ENCODE measurements at places on chromosomes 5 and 9.

DNA sequence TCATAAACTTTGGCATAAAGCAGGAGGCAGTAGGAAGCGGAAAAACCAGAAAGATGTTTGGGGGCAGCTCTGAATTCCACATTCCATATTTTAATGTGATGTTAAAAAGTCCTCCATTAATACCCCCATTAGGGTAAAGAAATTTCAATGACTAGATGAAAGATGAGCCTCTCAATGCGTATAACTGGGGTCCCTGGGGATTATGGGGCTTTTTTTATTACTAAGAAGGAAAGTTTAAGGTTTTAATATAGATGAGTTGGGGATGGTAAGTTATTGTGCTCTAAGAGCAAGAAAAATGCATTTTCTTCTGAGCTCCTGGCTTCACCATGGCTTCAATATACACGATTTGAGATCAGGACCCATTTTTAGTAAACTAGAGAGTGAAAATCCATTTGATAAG lies 321.9 kb downstream of the CDK5RAP2 start:
- no peak for DNase-seq

DNA sequence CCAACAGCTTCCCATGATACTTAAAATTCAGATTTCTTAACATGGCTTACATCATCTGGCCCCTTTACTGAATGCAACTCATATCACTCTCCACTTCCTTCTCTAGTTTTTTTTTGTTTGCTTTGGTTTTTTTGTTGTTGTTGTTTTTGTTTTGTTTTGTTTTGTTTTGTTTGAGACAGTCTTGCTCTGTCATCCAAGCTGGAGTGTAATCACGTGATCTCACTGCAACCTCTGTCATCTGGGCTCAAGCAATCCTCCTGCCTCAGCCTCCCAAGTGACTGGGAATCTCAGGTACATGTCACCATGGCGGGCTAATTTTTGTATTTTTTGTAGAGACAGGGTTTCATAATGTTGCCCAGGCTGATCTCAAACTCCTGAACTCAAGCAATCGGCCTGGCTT lies 41.4 kb downstream of the CPLANE1 start:
- no peak for DNase-seq

GRCh38 chr9:71808068-71808467 lies 39.8 kb upstream of the CEMIP2 start:
- DNase-seq: no peak

GRCh38 chr9:84404095-84404686 lies 63.6 kb upstream of the SLC28A3 start:
- peak; percentile 22 for DNase-seq

GRCh38 chr5:142421621-142422397 lies 97.0 kb upstream of the SPRY4 start:
- no peak for DNase-seq

GRCh38 chr9:108953983-108954574 lies 19.9 kb downstream of the ABITRAM start:
- no peak for DNase-seq

GRCh38 chr5:32357658-32358057 lies 44.9 kb upstream of the MTMR12 start:
- no peak for DNase-seq

- no peak for DNase-seq
Measured at GRCh38 chr9:72951520-72952380, 1.1 kb downstream of the ALDH1A1 start.

DNA sequence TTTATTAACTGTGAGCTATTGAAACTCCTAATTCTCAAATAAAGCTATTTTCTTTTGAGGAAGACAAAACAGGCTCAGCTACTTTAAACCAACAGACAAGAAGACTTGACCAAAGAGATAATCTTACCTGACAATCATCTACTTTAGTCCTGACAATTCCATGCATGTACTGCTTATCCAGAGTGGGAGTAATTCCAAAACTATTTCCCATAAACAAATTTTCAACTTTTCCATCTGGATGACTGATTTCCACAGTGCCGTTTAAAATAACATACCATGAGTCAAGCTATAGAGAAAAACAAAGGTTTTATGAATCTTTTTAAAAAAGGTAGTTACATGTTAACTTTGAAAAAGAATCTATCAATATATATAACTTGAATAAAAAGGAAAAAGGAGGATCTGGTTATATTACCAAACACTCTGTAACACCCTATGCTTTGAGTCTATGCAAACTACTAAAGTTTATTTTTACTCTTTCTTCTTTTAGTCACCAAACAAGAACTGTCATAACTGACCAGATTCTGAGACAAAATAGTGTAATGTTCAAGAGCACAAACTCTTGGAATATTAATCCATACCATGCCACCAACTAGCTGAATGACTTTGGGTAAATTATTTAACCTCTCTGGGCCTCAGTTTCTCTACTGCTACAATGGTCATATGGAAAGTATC lies 129.7 kb downstream of the RAPGEF6 start:
- DNase-seq: no peak

- DNase-seq: peak; percentile 24
Measured at GRCh38 chr9:114906922-114907571, 23.3 kb downstream of the TNFSF8 start.

- no peak for DNase-seq
Measured at GRCh38 chr9:84481231-84481630, 140.7 kb upstream of the SLC28A3 start.

GRCh38 chr9:88998503-88998902 lies 7.2 kb downstream of the S1PR3 start:
- no peak for DNase-seq

- no peak for DNase-seq
Measured at GRCh38 chr5:122154491-122154890, 25.1 kb downstream of the ZNF474 start.

- DNase-seq: no peak
Measured at GRCh38 chr5:66609615-66610014, 13.4 kb downstream of the MAST4 start.

Measured in right kidney (tissue), 9 donors.